ENCODE measurements at places on chromosomes 13 and 19. TPM values are rescaled to one million over a fixed set of nuclear protein-coding genes. Genes with fewer than 3 reads are reported as not detected.
A peak's percentile ranks its signal among the peaks of the same experiment; 100 is the strongest.

DNA sequence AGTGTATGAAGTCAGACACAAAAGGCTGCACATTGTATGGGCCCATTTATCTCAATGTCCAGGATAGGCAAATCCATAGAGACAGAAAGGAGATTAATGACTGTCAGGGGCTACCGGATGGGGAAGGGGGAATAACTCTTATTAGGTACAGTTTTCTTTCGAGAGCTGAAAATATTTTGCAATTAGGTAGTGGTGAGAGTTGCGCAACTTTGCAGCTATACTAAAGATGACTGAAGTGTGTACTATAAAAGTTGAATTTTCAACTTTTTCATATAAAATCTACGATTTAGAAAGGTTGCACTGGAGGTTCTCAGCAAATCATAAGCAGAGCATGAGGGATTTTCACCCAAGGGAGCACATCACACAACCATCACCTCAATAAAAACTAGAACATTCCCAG lies 16.1 kb upstream of the SLC15A1 start:
- H3K4me3 ChIP-seq = no peak overlapping the region
- H3K36me3 ChIP-seq = peaks cover 2% of the 10 kb centered on the region
- no peak for DNase-seq
- H3K27ac ChIP-seq = no peak overlapping the region
- H3K27me3 ChIP-seq = no peaks in the 10 kb centered on the region
- H3K4me1 ChIP-seq = no peaks in the 10 kb centered on the region

DNA sequence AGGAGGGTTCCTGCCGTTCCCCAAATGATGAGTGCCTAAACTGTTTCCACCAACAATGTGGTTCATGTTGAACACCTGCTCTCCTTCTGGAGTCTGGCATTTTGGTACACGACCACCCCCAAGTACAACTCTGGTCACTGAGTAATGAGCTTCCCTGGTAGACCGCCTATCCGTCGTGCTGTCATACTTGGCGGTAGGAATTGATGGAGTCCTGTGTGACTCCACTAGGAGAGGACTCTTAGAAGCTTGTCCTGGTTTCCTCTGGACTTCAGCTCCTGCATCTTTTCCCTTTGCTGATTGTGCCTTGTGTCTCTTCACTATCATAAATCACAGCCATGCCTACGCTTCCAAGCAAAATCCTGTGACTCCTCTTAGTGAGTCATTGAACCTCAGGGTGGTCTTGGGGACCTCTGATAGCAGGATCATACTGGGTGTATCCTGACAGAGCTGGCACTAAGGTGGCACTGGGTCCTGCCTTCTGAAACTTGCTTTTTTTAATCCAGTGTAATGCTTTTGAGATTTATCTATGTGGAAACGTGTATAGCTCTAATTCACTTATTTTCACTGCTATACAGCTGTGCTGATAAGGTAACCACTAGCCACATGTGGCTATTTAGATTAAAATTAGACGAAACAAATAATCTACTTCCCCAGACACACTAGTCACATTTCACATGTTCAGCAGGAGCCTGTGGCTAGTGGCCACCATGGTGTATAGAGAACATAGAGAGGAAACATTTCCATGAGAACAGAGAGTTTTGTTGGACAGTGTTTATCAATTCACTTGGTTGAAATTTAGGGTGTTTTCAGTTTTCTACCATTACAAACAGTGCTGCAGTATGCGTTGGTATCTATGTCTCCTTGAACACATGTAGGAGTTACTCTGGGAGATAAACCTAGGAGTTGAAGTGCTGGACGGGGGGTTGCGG lies 6.1 kb upstream of the ASF1B start:
- no peak for DNase-seq
- H3K36me3 ChIP-seq = peaks cover 7% of the 10 kb centered on the region
- no peak overlapping the region for H3K4me3 ChIP-seq
- H3K4me1 ChIP-seq = peaks cover 54% of the 10 kb centered on the region
- no peak overlapping the region for H3K27ac ChIP-seq

- H3K4me1 ChIP-seq = no peaks in the 10 kb centered on the region
- no peak overlapping the region for H3K27ac ChIP-seq
- no peaks in the 10 kb centered on the region for H3K36me3 ChIP-seq
- peaks cover 6% of the 10 kb centered on the region for H3K27me3 ChIP-seq
- H3K4me3 ChIP-seq = no peak overlapping the region
- DNase-seq = no peak
These were observed 128.7 kb downstream of the LIG4 start for GRCh38 chr13:108086678-108087077.

DNA sequence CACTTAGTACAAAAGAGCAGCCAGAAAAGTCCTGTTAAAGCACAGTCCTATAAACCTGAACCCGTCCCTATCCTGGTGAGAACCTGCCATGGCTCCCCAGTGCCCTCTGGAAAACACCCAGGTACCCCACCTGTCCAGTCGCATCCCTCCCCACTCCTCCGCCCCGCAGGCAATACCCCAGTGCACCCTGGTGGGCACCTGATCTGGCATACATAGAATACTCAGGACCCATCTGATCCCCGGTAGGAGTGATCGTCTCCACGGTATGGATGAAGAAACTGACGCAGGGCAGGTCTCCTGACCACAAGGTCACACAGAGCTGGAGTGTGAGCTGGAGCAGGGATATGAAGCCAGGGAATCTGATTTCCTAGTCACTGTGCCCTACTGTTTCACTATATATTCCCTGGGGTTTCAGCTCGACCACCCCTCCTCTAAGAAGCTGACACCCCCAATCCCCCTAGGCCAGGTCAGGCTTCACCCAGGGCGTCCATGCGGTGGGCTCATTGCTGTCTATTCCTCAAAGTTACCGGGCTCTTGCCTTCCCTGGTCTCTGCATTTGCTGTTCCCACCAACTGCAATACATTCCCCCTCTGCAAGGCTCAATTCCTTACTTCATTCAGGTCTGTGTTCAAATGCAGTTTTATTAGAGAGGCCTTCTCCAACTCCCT lies 12.6 kb downstream of the FBXO46 start:
- H3K4me3 ChIP-seq = peak overlapping the region; percentile 96
- H3K36me3 ChIP-seq = peaks cover 18% of the 10 kb centered on the region
- DNase-seq = no peak
- H3K4me1 ChIP-seq = peaks cover 45% of the 10 kb centered on the region

DNA sequence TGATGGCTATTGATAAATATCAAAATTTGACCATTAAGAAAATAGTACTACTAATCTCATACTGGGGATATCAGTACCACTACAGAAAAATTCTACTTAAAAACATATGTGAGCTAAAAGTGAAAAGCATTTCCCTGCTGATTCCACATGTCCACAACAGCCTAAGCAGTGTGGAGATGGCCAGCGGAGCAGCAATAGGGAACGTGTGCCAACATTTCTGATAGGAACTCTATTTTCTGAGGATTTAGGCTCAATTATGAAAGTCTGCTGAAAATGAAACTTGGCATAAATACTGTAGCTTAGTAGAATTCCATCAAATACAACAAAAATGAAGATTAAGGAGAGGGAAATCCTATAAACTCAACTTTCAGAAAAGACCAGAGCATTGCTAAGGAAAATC lies 311.6 kb downstream of the ENOX1 start:
- no peak overlapping the region for H3K4me3 ChIP-seq
- H3K27ac ChIP-seq = no peak overlapping the region
- no peaks in the 10 kb centered on the region for H3K36me3 ChIP-seq
- no peak for DNase-seq

DNA sequence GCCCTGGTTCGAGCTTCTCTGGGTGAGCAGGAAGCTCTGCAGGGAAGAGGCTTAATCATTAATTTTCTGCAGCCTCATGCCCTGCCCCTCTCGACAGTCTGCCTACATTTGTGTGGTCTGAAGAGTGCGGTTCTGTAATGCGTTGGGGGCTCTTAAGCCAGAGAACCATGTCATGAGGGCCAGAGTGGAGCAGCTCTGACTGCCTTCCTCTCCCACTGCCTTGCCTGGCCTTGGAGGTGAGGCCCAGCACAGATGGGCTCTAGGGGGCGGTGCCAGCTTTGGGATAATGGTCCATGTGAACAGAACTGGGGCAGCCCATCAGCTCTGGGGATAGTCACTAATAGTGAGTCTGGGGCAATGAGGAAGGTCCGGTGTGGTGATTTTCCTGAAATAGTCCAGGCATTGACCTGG lies 5.7 kb downstream of the FGF9 start:
- H3K4me1 ChIP-seq = peaks cover 20% of the 10 kb centered on the region
- peak; percentile 66 for DNase-seq
- no peak overlapping the region for H3K27ac ChIP-seq
- H3K36me3 ChIP-seq = no peaks in the 10 kb centered on the region

- DNase-seq = no peak
- no peaks in the 10 kb centered on the region for H3K4me1 ChIP-seq
- H3K27ac ChIP-seq = no peak overlapping the region
- no peaks in the 10 kb centered on the region for H3K36me3 ChIP-seq
- no peak overlapping the region for H3K4me3 ChIP-seq
These were observed 28.3 kb downstream of the CNMD start for GRCh38 chr13:52711286-52711685.

DNA sequence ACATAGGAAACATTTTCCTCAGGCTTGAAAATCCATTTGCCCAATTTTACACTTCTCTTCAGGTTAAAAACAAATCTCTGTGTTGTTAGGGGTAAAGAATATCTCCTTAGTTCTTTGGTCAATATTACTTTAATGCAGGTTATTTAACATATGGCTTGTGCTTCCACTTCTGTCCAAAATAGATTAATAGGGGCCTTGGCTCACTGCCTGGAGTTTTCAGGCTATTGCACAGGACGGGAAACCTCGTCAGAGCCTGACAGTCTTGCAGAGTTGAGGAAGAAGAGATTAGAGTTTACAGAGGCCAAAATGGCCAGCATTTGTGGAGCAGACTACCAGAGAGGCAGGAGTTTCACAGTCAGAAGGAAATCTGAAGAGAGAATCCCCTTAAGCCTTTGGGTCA lies 863.9 kb upstream of the GPC6 start:
- no peaks in the 10 kb centered on the region for H3K4me1 ChIP-seq
- H3K36me3 ChIP-seq = no peaks in the 10 kb centered on the region
- H3K27ac ChIP-seq = no peak overlapping the region

DNA sequence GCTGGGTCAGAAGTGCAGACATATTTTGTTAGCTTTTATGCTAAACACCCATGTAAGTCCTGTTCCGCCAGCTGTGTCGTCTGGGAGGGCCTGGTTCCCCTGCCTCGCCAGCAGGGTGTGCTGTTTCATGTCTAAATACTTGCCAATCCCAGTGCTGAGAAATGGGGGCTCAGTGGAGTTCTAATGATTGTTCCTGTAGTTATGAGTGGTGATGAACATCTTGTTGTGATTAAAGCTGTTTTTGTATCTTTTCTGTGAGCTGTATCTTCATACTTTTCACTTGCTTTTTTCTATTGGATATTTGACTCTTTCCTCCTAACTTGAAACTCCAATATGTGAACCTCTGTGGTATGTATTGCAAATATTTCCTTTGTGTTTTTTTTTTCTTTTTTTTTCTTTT lies 32.7 kb downstream of the KDM4B start:
- H3K4me3 ChIP-seq = no peak overlapping the region
- H3K36me3 ChIP-seq = no peaks in the 10 kb centered on the region
- DNase-seq = peak; percentile 46
- no peaks in the 10 kb centered on the region for H3K27me3 ChIP-seq
- peaks cover 6% of the 10 kb centered on the region for H3K4me1 ChIP-seq

DNA sequence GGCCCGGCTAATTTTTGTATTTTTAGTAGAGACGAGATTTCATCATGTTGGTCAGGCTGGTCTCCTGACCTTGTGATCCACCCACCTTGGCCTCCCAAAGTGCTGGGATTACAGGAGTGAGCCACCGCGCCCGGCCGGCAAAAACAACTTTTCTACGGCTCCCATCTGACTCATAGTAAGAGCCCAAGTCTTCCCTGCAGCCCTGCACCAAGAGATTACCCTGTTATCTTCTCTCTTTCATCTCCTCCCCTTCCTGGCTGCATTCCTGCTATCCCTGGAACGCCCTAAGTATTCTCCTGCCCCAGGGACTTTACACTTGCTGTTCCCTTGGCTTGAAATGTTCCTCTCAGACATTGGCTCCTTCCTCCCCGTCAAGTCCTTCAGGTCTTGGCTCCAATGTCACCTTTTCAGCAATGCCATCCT lies 6.6 kb downstream of the AP2S1 start:
- H3K27ac ChIP-seq = no peak overlapping the region
- no peaks in the 10 kb centered on the region for H3K4me1 ChIP-seq
- H3K36me3 ChIP-seq = peaks cover 17% of the 10 kb centered on the region
- no peak overlapping the region for H3K4me3 ChIP-seq
- DNase-seq = no peak

DNA sequence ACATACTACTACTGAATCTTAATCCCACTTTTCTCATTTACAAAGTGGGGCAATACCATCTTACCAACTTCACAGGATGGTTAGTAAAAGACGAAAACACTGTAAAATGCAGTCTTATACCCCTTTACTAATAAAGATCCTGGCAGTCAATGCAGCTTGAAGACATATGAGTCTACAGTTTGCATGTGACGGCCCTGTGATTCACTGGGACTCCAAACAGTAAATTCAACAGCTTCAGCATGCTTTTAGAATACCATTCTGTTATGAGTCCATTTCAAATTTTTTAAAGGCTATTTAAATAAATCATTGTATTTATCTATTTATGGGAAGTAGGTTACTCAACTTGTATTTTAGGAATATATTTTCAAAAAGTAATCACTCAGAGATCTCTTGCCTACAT lies 629.1 kb downstream of the LIG4 start:
- no peaks in the 10 kb centered on the region for H3K4me1 ChIP-seq
- H3K27me3 ChIP-seq = no peaks in the 10 kb centered on the region
- H3K27ac ChIP-seq = no peak overlapping the region
- no peaks in the 10 kb centered on the region for H3K36me3 ChIP-seq

DNA sequence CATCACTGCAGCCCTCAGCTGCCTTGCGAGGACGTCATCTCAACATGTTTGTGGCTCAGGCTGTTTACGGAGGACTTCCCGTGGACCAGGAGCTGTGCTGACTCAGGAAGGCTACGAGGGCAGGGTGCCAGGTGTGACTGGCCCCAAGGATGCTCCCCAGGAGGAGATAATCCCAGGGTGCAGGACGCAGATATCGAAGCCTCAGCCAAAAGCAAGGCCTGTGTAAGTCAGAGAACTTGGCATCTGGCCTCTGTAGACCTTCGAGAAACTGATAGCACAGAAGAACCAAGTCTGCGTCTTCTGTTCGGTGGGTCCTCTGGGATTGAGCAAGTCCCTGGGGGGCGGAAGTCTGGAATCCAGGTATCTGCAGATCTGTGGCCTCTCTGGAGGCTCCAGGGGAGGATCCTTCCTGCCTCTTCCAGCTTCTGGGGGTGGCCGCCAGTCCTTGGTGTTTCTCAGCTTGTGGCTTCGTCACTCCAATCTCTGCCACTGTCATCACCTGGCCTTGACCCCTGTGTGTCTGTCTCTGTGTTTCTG lies 2.6 kb upstream of the DOHH start:
- no peak for DNase-seq
- peaks cover 5% of the 10 kb centered on the region for H3K36me3 ChIP-seq
- H3K27ac ChIP-seq = no peak overlapping the region
- no peak overlapping the region for H3K4me3 ChIP-seq

DNA sequence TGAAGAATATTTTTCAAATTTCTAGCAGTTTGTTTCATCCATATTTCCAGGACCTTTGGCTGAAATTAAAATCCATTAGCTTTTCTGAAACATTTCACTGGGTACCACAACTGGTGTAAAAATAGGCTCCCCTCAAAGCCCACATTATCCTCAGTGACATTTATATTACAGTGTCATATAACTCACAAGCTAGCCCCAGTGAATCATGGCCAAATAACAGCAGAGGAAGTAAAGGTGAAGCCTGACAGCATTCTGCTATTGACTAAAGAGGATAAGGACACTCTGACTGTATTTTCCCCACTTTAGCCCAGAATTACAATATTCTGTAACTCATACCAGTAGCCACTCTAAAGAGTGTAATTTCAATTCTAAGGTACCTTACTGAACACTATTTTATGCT lies 21.9 kb downstream of the KCTD12 start:
- H3K4me3 ChIP-seq = no peak overlapping the region
- H3K4me1 ChIP-seq = no peaks in the 10 kb centered on the region
- no peak overlapping the region for H3K27ac ChIP-seq
- H3K36me3 ChIP-seq = no peaks in the 10 kb centered on the region

The SLAIN1 gene
- total RNA-seq = 21.7 TPM

The SH3GL1 gene
- total RNA-seq = 31.7 TPM

The CABP5 gene
- not detected for total RNA-seq

The ISOC2 gene
- 18.6 TPM for total RNA-seq
